ENCODE measurements at places on chromosomes 11 and 22. TPM values are rescaled to one million over a fixed set of nuclear protein-coding genes. Genes with fewer than 3 reads are reported as not detected.

Gene DGAT2
- 14.9 TPM for total RNA-seq

Gene MYBPC3
- total RNA-seq, result 0.52 TPM

Gene GGTLC3
- total RNA-seq, result 6.4 TPM

Gene MYOD1
- not detected for total RNA-seq

Gene TRIM48
- not detected for total RNA-seq

GRCh38 chr11:22049276-22049675 lies 143.6 kb upstream of the ANO5 start:
- no peak for DNase-seq
- no peaks in the 10 kb centered on the region for H3K27me3 ChIP-seq
- H3K4me1 ChIP-seq, result no peaks in the 10 kb centered on the region
- H3K27ac ChIP-seq, result no peak overlapping the region
- no peaks in the 10 kb centered on the region for H3K36me3 ChIP-seq
- H3K4me3 ChIP-seq, result no peak overlapping the region

GRCh38 chr22:46132830-46133587 lies 17.3 kb upstream of the PPARA start:
- H3K4me1 ChIP-seq, result peaks cover 4% of the 10 kb centered on the region
- no peaks in the 10 kb centered on the region for H3K36me3 ChIP-seq
- DNase-seq, result peak; percentile 74

DNA sequence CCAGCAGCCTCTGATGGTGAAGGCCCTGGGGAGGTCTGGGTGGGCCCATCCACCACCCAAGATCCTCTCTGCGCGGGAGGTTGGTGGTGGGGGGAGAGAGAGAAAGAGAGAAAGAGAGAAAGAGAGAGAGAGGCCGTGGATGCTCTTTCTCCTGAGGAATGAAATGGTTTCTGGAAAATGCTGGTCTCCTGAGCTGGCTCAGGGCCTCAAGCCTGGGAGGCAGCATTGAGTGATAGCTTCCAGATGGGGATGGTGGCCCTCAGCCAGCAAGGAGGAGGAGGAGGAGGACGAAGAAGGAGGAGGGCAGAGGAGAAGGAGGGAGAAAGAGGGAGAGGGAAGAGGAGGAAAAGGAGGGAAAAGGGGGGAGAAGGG lies 4.6 kb downstream of the TSPAN32 start:
- H3K27me3 ChIP-seq, result no peaks in the 10 kb centered on the region
- H3K4me3 ChIP-seq, result no peak overlapping the region
- H3K36me3 ChIP-seq, result no peaks in the 10 kb centered on the region
- H3K4me1 ChIP-seq, result peaks cover 61% of the 10 kb centered on the region
- DNase-seq, result peak; percentile 82

DNA sequence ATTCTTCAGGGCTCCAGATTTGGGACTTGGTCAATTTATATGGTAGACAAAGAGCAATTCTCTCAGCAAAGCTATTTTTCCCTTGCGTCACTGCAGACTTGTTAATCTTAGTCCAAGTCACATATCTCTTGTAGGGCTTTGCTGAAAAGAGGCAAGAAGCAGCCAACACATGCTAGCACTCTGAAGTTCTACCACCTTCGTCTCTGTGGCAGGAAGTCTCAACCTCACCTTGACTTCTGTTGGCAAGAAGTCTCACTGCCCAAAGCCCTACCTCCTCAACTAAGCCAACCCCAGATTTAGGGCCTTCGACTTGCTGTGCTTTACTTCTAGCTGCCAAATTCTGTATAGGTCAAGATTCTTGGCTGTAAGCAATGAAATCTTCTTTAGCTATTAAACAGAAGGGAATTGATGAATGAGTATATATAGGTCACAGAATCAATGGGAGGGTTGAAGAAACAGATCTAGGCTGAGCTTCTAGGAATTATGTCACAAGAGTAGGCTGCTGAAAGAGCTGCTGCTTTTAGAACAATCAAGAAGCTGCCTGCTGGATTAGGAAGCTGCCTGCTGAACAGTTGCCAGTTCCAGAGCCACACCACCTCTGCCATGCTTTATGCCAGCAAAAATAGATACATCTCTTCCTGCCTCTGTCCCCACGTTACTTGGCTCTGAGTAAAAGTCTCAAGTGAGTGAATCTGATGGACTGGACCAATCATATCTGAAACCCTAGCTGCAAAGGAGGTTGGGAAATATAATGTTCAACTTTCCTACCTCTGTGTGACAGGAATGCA lies 17.6 kb upstream of the NCR3LG1 start:
- no peaks in the 10 kb centered on the region for H3K4me1 ChIP-seq
- H3K27me3 ChIP-seq, result no peaks in the 10 kb centered on the region
- peaks cover 60% of the 10 kb centered on the region for H3K36me3 ChIP-seq
- no peak for DNase-seq

- no peak overlapping the region for H3K4me3 ChIP-seq
- no peak for DNase-seq
- H3K27me3 ChIP-seq, result no peaks in the 10 kb centered on the region
- no peaks in the 10 kb centered on the region for H3K4me1 ChIP-seq
These were observed 14.2 kb downstream of the SAAL1 start for GRCh38 chr11:18091731-18092130.

GRCh38 chr11:110119317-110119716 lies 26.1 kb downstream of the ZC3H12C start:
- H3K36me3 ChIP-seq, result no peaks in the 10 kb centered on the region
- peaks cover 10% of the 10 kb centered on the region for H3K4me1 ChIP-seq
- no peaks in the 10 kb centered on the region for H3K27me3 ChIP-seq
- H3K27ac ChIP-seq, result no peak overlapping the region
- no peak overlapping the region for H3K4me3 ChIP-seq
- no peak for DNase-seq

GRCh38 chr11:119785131-119785530 lies 56.1 kb upstream of the NECTIN1 start:
- H3K4me3 ChIP-seq, result no peak overlapping the region
- H3K36me3 ChIP-seq, result no peaks in the 10 kb centered on the region
- H3K27me3 ChIP-seq, result peaks cover 60% of the 10 kb centered on the region
- H3K27ac ChIP-seq, result no peak overlapping the region

DNA sequence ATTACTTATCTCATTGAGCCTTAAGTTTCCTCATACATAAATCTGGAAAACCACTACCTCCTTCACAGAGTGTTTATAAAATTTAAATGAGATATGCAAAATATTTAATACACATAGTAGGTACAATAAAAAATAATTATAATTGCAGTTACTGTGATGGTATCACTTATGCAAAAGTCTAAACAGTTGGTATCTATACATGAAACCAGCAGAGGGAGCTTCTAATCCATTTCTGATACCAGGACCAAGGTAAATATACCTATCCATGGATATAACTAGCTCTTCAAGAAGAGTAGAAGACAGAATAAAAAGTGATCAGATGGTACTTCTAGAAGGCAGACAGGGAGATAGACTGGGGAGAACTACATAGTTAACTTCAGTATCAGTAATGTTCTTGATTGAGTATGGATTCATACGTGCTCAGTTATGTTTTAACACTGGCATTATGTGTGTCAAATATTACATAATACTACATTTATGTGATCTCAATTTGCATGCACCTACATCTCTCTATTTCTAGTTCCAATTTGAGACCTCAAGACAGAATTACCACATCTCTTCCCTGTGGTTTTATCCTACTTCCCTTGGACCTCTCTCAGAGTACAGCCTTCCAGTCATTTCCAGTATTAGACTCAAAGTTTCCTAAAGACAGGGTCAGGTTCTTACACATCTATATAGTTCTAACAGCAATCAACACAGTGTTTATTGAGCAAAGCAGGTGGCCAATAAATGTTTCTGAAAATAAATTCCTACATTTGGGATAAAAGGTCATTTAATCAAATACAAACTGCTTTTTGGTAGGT lies 13.7 kb upstream of the TSG101 start:
- no peak overlapping the region for H3K4me3 ChIP-seq
- H3K36me3 ChIP-seq, result no peaks in the 10 kb centered on the region
- peak; percentile 3 for DNase-seq
- no peaks in the 10 kb centered on the region for H3K27me3 ChIP-seq

- H3K27ac ChIP-seq, result no peak overlapping the region
- no peak overlapping the region for H3K4me3 ChIP-seq
- no peaks in the 10 kb centered on the region for H3K4me1 ChIP-seq
- H3K36me3 ChIP-seq, result no peaks in the 10 kb centered on the region
- no peaks in the 10 kb centered on the region for H3K27me3 ChIP-seq
These were observed 366.2 kb upstream of the CCDC179 start for GRCh38 chr11:23226331-23227077.

DNA sequence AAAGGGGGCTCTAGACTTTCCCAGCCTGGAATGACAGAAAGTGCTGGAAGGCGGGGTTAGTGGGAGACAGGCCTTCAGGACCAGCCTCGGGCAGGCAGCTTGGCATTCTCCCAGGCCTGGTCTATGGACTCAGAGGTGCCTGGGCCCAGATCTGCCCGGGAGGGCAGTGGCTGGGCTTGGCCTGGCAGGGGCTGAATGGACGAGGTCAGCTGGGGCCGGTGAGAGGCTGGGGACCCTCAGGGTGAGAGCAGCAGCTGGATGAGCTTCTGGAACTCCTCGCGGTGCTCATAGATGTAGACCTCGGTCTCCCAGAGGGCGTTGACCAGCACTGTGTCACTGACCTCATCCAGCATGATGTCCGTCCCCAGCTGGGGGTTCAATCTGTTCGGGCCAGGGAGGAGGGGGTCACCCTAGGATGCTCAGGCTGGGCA lies 1.5 kb upstream of the BAIAP2L2 start:
- H3K27me3 ChIP-seq, result no peaks in the 10 kb centered on the region
- no peaks in the 10 kb centered on the region for H3K4me1 ChIP-seq
- H3K4me3 ChIP-seq, result no peak overlapping the region
- H3K36me3 ChIP-seq, result no peaks in the 10 kb centered on the region
- DNase-seq, result no peak

GRCh38 chr11:127943763-127944162 lies 643.6 kb downstream of the ETS1 start:
- H3K27me3 ChIP-seq, result no peaks in the 10 kb centered on the region
- no peak overlapping the region for H3K4me3 ChIP-seq
- no peak for DNase-seq
- no peaks in the 10 kb centered on the region for H3K36me3 ChIP-seq

- no peak for DNase-seq
- no peaks in the 10 kb centered on the region for H3K36me3 ChIP-seq
- no peaks in the 10 kb centered on the region for H3K4me1 ChIP-seq
- no peak overlapping the region for H3K4me3 ChIP-seq
- H3K27ac ChIP-seq, result no peak overlapping the region
- H3K27me3 ChIP-seq, result no peaks in the 10 kb centered on the region
These were observed 24.8 kb upstream of the RCE1 start for GRCh38 chr11:66818231-66818955.

GRCh38 chr11:76322540-76322939 lies 58.4 kb downstream of the THAP12 start:
- H3K4me3 ChIP-seq, result peak overlapping the region; percentile 33
- DNase-seq, result no peak
- no peak overlapping the region for H3K27ac ChIP-seq
- no peaks in the 10 kb centered on the region for H3K4me1 ChIP-seq
- peaks cover 5% of the 10 kb centered on the region for H3K27me3 ChIP-seq
- H3K36me3 ChIP-seq, result no peaks in the 10 kb centered on the region

GRCh38 chr11:71184421-71185210 lies 67.8 kb downstream of the SHANK2 start:
- H3K27me3 ChIP-seq, result no peaks in the 10 kb centered on the region
- DNase-seq, result no peak
- H3K36me3 ChIP-seq, result no peaks in the 10 kb centered on the region
- H3K4me3 ChIP-seq, result no peak overlapping the region
- H3K4me1 ChIP-seq, result no peaks in the 10 kb centered on the region
- H3K27ac ChIP-seq, result no peak overlapping the region

DNA sequence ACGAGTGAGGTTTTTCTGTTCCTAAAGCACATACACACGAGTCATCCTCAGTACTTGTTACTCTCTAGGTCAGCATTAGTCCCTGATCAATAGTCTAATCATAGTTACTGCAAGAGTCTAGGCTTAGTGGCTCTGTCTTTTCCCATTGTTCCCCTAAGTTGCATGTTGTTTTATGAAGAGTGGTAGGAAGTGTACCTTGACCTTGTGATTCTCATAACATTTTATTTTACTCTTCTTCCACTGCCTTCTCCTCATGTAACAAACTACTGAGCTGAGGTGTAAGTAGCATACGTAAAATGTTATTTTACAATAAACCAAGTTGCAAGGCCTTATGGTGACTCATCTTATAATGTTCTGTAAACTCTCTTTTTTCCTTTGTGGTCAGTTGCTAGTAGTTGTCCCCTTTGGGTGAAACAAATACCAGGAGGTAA lies 15.0 kb downstream of the METTL15 start:
- H3K27ac ChIP-seq, result no peak overlapping the region
- H3K27me3 ChIP-seq, result no peaks in the 10 kb centered on the region
- no peak for DNase-seq
- H3K4me3 ChIP-seq, result no peak overlapping the region
- H3K4me1 ChIP-seq, result no peaks in the 10 kb centered on the region
- H3K36me3 ChIP-seq, result no peaks in the 10 kb centered on the region

All from left lung (tissue), 14 donors.